Stimulated activated CD8-positive, alpha-beta memory T cell treated with anti-CD3 and anti-CD28 coated beads, Interleukin-15, amount 100 ng/mL, for 24 hours (primary cell): ENCODE measurements at places on chromosomes 11 and 22.

- no peak for DNase-seq
These were observed 679.1 kb downstream of the DLG2 start for GRCh38 chr11:84947970-84948580.

- DNase-seq = no peak
These were observed 896.9 kb downstream of the KCNA4 start for GRCh38 chr11:29119707-29120618.

GRCh38 chr22:36196254-36197064 lies 5.2 kb downstream of the APOL4 start:
- no peak for DNase-seq

GRCh38 chr11:112864672-112865071 lies 96.5 kb upstream of the NCAM1 start:
- no peak for DNase-seq

DNA sequence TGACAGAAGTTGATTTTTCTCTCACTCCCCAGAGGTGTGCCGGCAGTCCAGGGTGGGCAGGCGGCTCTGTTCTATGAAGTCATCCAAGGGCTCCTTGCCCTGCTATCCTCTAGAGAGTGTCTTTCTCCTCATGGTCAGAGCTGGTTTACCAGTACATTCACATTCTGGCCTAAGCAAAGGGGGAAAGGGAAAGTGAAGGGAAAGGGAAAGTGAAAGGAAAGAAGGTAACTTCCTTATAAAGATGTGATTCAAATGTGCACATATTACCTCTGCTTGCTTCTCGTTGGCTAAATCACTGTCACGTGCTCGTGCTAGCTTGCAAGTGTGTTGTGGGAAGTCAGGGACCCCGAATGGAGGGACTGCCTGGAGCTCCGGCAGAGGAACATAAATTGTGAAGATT lies 2.9 kb upstream of the HTATIP2 start:
- DNase-seq = no peak

- no peak for DNase-seq
These were observed 51.4 kb downstream of the SLC22A12 start for GRCh38 chr11:64642418-64642735.

- DNase-seq = no peak
These were observed 716.4 kb downstream of the KCNA4 start for GRCh38 chr11:29300420-29300819.

GRCh38 chr22:29668673-29669072 lies 51.1 kb upstream of the CABP7 start:
- DNase-seq = no peak

- DNase-seq = no peak
These were observed 567.6 kb downstream of the BRD1 start for GRCh38 chr22:49259839-49260615.
